ENCODE measurements at places on chromosomes 3 and 15.

DNA sequence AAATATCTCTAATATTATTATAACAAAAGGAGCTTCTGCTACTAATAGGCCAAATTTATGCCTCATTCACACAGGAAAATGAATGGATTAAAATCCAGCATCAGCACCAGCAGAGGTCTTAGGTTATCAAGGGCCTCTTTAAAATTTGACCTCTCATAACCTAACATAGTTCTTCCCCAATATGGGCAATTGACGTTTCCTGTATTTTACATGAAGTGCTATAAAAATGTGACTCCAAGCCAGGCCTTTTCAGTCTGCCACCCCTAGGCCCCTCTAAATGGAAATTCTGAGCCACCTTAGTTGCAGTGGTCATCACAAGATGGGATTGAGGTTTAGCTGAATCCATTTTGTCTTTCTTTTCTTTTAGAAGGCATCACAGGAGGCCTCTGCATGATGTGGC, 70.1 kb downstream of the CASR start:
- DNase-seq: no peak

GRCh38 chr3:105824129-105824528, 44.7 kb downstream of the CBLB start:
- DNase-seq: no peak

- DNase-seq: no peak
These were observed 27.5 kb upstream of the ZCWPW2 start for GRCh38 chr3:28320981-28321380.

DNA sequence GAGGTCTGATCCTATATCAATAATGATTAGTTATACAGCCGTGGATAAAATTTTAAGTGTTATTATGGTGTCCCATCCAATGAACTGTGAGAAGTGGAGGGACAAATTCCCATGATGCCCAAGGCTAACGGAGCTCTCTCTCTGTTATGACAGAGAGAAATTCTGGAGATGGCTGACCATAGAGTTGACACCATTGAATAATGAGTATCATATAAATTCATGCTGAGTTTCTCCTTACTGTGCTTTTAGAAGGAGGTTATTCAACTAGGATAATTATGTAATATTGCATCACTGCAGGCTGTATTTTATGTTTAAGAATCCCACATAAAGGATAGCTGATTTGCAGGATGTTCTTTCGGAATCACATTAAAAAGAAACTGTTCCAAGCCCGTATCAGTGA, 82.9 kb downstream of the PYDC2 start:
- DNase-seq: no peak

DNA sequence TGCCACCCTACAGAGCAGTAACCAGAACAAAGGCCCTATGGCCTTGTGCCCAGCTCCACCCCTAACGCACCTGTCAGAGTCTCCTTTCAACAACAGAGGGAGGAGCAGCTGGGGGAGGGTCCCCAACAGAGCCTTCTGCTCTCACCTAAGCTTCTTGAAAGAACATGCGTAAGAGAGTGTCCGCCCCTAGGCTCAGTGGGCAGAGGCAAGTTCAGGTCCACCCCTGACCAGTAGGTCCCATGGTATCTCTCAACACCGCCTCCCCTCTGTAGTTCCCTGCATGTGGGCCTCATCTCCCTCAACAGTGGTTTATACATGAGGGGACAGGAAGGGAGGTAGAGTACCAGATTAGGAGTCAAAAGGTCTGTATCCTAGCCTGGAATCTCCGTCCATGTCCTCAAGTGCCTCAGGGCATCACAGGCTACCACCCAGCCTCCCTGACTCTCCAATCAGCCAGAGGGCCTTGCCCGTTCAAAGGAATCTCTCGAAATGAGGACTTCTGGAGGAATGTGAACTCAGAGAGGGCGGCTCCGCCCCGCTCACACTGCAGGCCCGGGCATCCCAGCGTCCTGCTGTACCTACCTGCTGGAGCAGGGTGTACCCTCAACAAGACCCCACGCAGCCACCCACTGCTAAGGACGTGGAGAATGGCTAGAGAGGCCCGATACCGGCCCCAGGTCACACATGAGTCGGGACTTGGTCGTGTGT, 680 bp downstream of the POC1A start:
- no peak for DNase-seq

DNA sequence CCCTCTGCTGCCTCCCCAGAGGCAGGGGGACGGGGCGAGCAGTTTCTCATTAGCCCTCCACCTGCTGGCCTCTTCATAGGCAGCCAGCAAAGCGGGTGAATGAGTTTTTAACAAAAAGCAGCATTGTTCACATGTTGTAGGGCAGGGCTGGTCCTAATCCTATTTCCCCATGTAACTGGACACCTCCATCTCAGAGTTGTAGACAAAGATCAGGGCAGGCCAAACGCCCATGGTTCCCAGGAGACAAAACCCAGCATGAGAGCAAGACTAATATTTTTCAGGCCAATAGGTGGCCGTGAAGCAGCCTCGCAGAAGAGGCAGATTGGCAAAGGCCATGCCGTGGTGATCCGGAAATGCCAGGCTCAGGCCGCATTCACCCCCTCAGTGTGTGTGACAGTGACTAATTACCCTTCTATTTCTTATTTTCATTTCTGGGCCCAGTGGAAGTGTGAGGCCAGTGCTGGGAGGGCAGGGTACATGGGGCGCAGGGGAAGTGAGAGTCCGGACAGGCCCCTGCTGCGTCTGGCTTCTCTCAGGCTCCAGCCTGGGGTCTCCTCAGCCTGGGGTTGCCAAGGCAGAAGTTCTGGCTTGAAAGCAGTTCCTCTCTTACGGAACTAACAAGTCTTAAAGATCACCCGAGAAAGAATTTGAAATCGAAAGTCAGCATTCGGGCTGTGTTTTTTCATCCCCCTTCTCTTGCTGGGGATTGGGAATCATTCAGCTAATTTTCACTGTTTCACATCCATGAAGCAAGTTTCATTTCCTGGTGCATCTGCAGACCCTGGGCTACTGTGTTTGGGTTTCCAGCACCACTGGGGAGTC, 64.8 kb downstream of the BOC start:
- no peak for DNase-seq

GRCh38 chr3:14505001-14505802, 34.9 kb downstream of the GRIP2 start:
- DNase-seq: no peak

DNA sequence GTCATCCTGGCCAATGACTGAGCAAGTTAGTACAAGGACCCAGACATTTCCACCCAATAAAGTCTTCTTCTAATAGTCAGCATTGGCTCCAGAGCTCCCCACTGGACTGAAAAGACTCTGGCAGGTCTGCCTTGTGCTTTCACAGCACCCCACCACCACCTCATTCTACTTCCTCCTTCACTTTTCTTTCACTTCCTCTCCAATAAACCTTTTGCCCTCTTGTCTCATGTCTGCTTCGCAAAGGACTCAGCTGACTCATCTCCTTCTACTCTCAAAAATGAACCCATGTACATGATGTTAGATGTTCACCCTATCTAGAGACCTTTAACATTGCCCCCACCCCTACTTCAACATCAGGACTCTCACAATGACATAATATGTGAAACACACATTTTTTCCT, 181.0 kb upstream of the PPP2R3A start:
- DNase-seq: no peak

DNA sequence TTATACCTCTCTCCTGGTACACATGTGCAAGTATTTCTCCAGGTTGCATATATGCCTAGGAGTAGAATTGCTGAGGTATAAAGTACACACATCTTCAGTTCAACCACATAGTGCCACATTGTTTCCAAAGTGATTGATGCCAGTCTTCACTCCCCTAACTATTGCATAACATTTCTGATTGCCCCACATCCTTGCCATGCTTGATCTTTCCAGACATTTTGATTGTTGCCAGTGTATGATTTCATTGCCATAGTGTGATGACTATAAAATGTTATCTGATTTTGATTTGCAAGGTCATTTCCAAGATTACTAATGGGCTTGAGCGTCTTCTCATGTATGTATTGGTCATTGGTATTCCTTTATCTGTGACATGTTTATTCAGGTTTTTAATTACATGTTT, 61.1 kb upstream of the MLF1 start:
- no peak for DNase-seq

DNA sequence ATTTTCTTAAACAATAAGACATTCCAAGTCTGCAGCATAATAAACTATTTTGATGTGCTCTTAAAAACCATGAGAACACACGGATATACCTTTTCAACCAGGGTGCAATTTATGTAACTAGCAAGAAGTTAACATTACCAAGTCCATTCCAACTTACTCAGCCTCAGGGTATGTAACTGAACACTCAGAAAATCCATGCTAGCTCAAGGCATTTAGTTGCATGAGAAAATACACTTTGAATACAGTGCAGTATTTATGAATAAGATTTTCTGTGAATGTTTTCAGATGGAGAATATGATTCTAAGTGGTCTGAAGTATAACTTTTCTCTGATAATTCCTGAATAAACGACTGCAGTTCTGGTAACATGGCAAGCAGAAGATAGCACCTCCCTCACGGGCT, 124.3 kb downstream of the SNRK start:
- DNase-seq: no peak

DNA sequence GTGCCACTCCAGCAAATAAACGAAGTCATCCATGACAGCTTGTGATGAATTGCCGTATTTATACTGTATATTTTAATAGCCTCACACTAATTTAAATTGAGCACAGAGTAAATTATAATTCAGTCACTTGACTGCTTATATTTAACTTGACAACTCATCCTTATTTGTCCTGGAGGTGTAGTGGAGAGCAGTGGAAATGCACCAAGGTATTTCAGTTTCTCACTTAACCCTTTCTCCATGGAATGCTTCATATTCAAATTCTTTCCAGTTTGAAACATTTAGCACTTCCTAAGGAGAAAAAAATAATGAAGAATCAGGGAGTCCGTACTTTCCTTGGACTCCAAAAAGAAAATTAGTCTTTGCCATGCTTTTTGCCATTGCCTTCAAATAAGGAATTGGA, 99.0 kb downstream of the MAP2K5 start:
- no peak for DNase-seq

GRCh38 chr15:78415284-78415683, 22.7 kb upstream of the IREB2 start:
- DNase-seq: no peak

DNA sequence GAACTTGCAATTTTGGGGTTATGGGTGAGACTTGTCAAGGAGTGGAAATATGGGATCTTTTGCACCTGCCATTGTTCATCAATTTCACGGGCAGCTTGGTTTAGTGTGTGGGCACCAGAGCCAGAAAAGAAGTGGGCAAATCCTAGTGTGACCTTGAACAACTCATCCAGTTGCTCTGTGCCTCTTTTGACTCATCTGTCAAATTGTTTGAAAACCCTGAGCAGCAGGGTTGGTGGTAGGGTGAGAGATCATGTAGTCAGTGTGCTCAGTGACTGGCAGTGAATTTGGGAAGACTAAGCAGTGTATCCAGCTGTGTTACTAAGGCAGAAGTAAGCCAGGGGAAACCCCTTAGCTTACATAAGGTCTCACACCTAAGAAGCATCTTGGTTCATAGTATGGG, 293.0 kb upstream of the TRIM42 start:
- no peak for DNase-seq
